ENCODE measurements at places on chromosomes 16 and 17.
A peak's percentile ranks its signal among the peaks of the same experiment; 100 is the strongest.

- H3K4me1 ChIP-seq, result no peaks in the 10 kb centered on the region
- H3K36me3 ChIP-seq, result no peaks in the 10 kb centered on the region
- DNase-seq, result no peak
- H3K27ac ChIP-seq, result no peak overlapping the region
- H3K27me3 ChIP-seq, result no peaks in the 10 kb centered on the region
Observed at GRCh38 chr16:63578791-63579190, 1542.6 kb upstream of the CDH8 start.

DNA sequence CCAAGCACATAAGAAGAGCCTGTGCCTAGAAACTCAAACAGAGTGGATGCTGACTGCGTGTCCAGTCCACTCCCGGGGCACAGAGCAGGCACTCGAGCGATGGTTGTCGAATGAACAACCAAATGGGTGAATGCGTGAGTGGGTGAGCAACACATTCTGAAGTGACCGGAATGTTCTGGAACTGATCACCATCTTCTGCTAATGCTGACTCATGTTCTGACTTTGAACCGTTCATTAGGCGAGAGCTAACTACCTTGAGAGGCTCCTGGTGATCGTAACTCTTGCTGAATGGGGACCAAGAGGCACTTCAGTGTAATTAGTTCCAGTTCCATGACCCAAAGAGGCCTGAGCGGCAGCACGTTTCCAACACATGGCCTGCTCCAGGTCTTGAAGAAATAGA lies 37.9 kb downstream of the IRF8 start:
- H3K27ac ChIP-seq, result peak overlapping the region; percentile 92
- DNase-seq, result no peak
- peaks cover 3% of the 10 kb centered on the region for H3K36me3 ChIP-seq

- no peaks in the 10 kb centered on the region for H3K27me3 ChIP-seq
- no peak for DNase-seq
- no peaks in the 10 kb centered on the region for H3K4me1 ChIP-seq
- H3K27ac ChIP-seq, result no peak overlapping the region
- no peaks in the 10 kb centered on the region for H3K36me3 ChIP-seq
Observed at GRCh38 chr17:82086941-82087906, 10.8 kb downstream of the FASN start.

DNA sequence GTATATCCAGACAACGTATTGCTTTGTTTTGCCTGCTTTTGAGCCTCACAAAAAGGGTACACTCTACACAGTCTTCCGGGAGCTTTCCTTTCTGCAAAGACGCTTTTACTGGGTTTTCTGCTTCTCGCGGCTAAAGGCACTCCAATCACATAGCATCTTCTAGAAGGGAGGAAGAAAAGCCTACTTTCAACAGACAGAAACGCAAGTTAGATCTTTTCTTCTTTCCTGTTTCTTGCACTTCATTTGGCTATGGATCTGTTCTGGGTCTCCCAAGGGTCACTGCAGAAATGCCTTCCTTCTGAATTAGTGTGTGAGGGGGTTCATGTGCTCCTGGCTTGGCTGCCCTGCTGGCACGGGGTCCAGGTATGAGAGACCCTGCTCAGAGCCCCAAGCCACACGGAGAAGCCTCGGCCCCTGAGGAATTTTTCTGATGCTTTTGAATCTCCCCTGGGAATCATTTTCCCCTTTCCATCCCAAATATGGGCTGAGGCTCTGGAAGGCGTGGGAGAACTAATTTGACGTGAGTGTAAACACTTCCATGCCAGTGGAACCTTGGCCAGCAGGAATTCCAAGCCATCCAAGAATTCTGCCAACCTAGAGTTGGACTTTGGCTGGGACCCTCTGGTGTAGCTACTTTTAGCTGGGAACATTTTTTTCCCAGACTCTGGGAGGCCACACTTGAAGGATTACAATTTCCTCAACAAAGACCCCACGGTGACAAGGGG lies 49.6 kb upstream of the NKD1 start:
- H3K36me3 ChIP-seq, result no peaks in the 10 kb centered on the region
- H3K27me3 ChIP-seq, result no peaks in the 10 kb centered on the region
- DNase-seq, result no peak
- H3K27ac ChIP-seq, result no peak overlapping the region

- no peak overlapping the region for H3K4me3 ChIP-seq
- no peaks in the 10 kb centered on the region for H3K27me3 ChIP-seq
Observed at GRCh38 chr17:72926171-72926570, 166.3 kb downstream of the SLC39A11 start.

- no peaks in the 10 kb centered on the region for H3K27me3 ChIP-seq
- no peaks in the 10 kb centered on the region for H3K4me1 ChIP-seq
- H3K36me3 ChIP-seq, result no peaks in the 10 kb centered on the region
- no peak overlapping the region for H3K27ac ChIP-seq
Observed at GRCh38 chr16:5010576-5011329, 23.0 kb downstream of the NAGPA start.

DNA sequence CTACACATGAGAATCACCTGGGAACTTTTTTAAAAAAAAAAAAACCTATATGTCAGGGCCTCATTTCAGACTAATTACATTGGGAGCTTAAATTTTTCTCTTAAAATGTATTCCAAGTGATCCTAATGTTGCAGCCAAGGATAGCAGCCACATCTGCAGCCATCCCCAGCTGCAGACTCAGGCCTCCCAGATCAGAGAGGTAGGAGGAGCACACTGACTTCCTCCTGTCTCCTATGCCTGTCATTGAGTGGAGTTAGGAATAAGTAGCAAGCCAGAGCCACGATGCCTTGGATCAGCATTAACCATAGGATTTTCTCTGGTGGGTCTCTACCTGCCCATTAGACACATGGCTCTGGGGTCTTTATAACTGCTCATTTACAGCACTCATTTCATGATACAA lies 463.5 kb downstream of the HS3ST4 start:
- no peak overlapping the region for H3K27ac ChIP-seq
- H3K4me3 ChIP-seq, result no peak overlapping the region
- DNase-seq, result no peak
- no peaks in the 10 kb centered on the region for H3K27me3 ChIP-seq

DNA sequence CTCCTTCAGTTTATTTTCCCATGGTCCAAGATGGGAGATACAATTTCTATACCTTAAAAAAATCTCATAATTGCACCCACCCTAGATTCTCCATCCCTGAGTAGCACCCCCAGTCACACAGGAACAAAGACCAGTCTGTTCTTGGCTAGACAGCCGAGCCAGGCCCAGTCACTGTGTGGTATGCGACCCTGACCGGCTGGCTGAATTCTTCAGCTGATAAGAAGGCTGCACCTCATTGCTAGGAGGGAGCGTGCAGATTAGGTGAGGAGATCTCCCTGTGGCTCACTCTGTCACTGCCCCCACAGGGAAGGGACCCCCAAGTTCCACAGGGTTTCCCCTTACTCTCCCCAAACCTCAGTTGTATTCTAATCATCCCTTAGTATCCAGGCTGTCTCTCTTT lies 138.7 kb downstream of the SALL1 start:
- no peaks in the 10 kb centered on the region for H3K4me1 ChIP-seq
- no peaks in the 10 kb centered on the region for H3K27me3 ChIP-seq
- H3K4me3 ChIP-seq, result no peak overlapping the region
- H3K36me3 ChIP-seq, result no peaks in the 10 kb centered on the region
- no peak for DNase-seq

- no peaks in the 10 kb centered on the region for H3K27me3 ChIP-seq
- no peak overlapping the region for H3K27ac ChIP-seq
- H3K4me1 ChIP-seq, result peaks cover 3% of the 10 kb centered on the region
- H3K4me3 ChIP-seq, result no peak overlapping the region
- no peaks in the 10 kb centered on the region for H3K36me3 ChIP-seq
- no peak for DNase-seq
Observed at GRCh38 chr17:14361945-14362508, 61.1 kb downstream of the HS3ST3B1 start.

GRCh38 chr16:87692756-87693155 lies 73.0 kb downstream of the KLHDC4 start:
- H3K27ac ChIP-seq, result no peak overlapping the region
- H3K27me3 ChIP-seq, result no peaks in the 10 kb centered on the region
- DNase-seq, result no peak

- H3K27me3 ChIP-seq, result no peaks in the 10 kb centered on the region
- peaks cover 29% of the 10 kb centered on the region for H3K36me3 ChIP-seq
- DNase-seq, result no peak
- H3K4me3 ChIP-seq, result no peak overlapping the region
Observed at GRCh38 chr17:75773121-75773807, 8.3 kb upstream of the GALK1 start.

DNA sequence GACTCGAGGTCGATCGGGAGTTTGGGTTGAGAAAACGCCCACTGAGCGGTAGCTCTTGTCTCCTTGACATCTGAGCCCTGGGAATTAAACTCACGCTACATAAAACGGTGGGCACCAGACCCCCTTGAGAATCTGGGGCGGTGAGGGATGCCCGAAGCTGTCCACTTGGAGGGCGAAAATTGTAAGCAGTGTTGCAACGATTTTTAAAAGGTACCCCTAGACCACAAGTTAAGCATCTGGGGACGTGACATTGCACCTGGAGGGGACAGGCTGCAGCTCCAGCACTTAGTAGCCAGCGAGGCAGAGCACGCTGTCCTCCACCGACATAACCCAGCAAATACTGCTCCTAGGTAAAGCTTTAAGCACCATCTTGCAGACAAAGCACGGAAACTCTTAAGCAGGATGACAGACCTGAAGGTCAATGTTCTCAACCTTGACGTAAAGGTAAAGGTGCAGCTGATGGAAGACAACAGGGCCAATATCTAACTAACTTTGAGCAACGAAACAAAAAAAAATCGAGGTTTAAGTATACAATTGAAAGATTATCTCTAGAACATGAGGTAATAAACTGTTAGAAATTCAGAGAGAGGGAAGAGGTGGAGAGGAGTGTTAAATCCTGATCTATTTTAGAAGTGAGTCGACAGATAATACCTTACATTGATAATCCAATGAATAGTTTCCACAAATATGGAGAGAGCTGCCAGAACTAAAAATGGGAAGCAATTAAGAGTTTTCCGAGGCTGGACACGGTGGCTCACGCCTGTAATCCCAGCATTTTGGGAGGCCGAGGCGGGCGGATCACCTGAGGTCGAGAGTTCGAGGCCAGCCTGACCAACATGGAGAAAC lies 921 bp upstream of the CDR2 start:
- peak overlapping the region; percentile 96 for H3K4me3 ChIP-seq
- H3K27ac ChIP-seq, result no peak overlapping the region
- H3K27me3 ChIP-seq, result no peaks in the 10 kb centered on the region
- DNase-seq, result no peak
- H3K36me3 ChIP-seq, result peaks cover 22% of the 10 kb centered on the region

DNA sequence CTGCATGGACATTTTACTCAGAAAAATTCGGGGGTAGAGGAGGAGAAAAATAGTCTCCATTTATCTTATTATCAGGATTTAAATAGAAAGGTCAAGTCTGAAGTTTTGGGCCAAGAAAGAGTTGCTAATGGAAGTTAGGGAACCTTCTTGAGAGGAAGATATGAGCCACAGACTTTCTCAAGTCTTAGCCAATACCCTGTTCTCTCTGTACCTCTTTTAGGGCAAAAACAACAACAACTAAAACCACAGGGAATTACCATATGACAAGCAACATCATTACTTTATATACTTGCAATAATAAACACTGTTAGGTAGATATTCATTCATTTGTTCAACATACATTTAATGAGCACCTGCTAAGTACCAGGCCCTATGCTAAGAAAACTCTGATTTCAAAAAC lies 282.2 kb upstream of the CDH5 start:
- H3K4me3 ChIP-seq, result no peak overlapping the region
- H3K36me3 ChIP-seq, result no peaks in the 10 kb centered on the region
- H3K27me3 ChIP-seq, result no peaks in the 10 kb centered on the region
- DNase-seq, result no peak
- H3K4me1 ChIP-seq, result no peaks in the 10 kb centered on the region

GRCh38 chr16:80263848-80264694 lies 276.7 kb upstream of the DYNLRB2 start:
- H3K4me1 ChIP-seq, result peaks cover 4% of the 10 kb centered on the region
- H3K4me3 ChIP-seq, result no peak overlapping the region
- no peak for DNase-seq
- H3K36me3 ChIP-seq, result no peaks in the 10 kb centered on the region
- H3K27me3 ChIP-seq, result no peaks in the 10 kb centered on the region

DNA sequence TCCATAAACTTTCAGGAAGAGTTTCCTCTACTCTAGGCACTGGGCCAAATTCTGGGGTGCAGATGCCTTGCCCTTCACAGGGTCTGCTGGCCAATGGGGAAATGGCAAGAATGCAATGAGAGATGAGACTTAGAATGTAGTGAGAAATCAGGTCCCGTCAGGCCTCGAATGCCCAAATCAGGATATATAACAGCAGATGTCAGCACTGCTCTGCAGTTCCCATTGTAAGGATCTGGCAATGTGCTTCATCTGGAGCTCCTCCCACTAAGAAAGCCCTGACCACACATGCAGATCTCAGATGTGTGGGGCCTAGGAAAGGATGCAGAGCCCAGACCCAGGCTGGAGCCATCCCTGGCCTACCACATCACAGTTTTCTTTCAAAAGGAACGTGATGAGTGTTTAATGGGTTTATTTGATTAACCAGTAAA lies 13.9 kb upstream of the LPCAT2 start:
- peaks cover 23% of the 10 kb centered on the region for H3K4me1 ChIP-seq
- H3K36me3 ChIP-seq, result no peaks in the 10 kb centered on the region
- no peak overlapping the region for H3K4me3 ChIP-seq
- H3K27ac ChIP-seq, result no peak overlapping the region
- peaks cover 7% of the 10 kb centered on the region for H3K27me3 ChIP-seq

DNA sequence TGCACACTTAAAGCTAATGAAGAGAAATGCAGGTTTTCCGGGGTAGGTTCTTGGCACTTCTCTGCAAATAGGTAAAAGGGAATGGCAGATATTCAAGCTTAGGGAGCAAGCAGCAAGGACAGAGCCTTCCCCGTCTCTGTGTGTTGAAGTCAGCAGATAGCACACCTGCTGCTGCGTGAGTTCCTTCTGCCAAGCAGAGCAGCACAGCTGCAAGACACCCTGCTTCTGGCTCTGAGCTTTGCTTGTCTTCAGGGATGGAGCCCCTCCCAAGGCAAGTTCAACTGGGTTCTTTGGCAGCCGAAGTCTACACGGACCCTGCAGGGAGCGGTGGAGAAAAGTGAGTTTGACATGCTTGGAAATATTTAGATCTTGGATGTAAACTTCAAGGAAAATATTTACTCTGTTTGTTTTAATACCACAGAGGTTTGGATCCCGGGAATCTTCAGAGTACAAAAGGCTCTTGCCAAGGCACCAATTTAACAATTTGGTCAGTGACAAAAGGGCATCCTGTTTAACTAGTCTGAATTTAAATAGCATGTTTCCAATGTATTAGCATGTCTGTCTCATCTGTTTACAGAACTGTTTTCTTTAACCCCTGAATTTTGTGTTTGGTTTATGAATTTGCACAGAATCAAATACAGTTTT lies 113.4 kb upstream of the KCNJ16 start:
- DNase-seq, result no peak
- no peaks in the 10 kb centered on the region for H3K36me3 ChIP-seq
- H3K27ac ChIP-seq, result no peak overlapping the region
- no peaks in the 10 kb centered on the region for H3K4me1 ChIP-seq

- peaks cover 15% of the 10 kb centered on the region for H3K36me3 ChIP-seq
- no peak overlapping the region for H3K4me3 ChIP-seq
- no peak for DNase-seq
- H3K27ac ChIP-seq, result no peak overlapping the region
- peaks cover 14% of the 10 kb centered on the region for H3K4me1 ChIP-seq
Observed at GRCh38 chr16:17258848-17259713, 211.7 kb downstream of the XYLT1 start.

- peaks cover 1% of the 10 kb centered on the region for H3K36me3 ChIP-seq
- peaks cover 25% of the 10 kb centered on the region for H3K27me3 ChIP-seq
- peak overlapping the region; percentile 71 for H3K4me3 ChIP-seq
- peak overlapping the region; percentile 34 for H3K27ac ChIP-seq
Observed at GRCh38 chr17:62126292-62126691, 61.2 kb upstream of the MED13 start.

- H3K36me3 ChIP-seq, result no peaks in the 10 kb centered on the region
- no peak for DNase-seq
- no peaks in the 10 kb centered on the region for H3K27me3 ChIP-seq
- no peaks in the 10 kb centered on the region for H3K4me1 ChIP-seq
- no peak overlapping the region for H3K4me3 ChIP-seq
Observed at GRCh38 chr16:6207124-6207523, 1109.5 kb upstream of the EEF2KMT start.

All from T-helper 2 cell treated with Interferon-gamma antibody and Interleukin-4, amounts not matched to agents 5 μg/mL and 100 μg/mL, for 36 hours (primary cell).